ENCODE measurements at places on chromosomes 11 and 22.
A peak's percentile ranks its signal among the peaks of the same experiment; 100 is the strongest.

DNA sequence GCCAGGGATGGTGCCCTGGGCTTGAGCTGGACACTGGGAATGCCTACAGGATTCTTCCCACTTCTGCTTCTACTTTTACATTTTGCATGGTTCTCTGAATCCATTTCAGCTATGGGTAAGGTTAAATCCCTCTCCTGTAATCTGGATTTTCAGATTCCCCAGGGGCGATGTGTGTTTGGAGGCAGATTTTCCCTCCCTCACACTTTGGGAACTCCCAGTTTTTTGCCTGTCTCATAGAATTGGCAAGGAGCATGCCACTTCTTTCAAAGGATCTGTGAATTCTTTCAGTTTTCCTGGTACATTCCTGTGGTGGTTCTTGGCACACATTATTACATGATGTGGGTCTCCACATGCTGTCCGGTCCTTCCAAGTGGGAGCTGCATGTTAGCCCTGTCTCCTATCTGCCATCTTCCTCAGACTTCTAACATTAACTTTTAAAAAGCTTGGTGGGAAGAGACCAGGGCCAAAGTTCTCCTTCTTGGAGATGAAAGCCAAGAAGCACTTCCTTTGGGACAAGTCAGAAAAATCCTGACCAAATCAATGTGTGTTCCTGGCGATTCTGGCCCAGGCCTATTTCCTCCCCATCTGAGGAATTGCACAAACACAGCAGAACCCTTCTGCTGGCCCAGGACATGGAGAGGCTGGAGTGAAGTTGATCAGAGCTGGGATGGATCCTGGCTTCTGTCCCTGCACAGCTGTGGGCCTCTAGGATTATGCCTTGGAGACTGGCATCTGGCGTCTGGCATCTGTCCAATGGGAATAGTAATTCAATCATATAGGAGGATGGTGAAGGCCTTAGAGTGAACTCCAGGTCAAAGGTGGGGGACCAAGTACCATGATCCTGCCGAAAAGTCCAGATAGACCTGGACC is 5.4 kb upstream of the APOL2 start:
- no peak for DNase-seq

GRCh38 chr11:64862987-64863390 is 15.4 kb downstream of the EHD1 start:
- DNase-seq: no peak

DNA sequence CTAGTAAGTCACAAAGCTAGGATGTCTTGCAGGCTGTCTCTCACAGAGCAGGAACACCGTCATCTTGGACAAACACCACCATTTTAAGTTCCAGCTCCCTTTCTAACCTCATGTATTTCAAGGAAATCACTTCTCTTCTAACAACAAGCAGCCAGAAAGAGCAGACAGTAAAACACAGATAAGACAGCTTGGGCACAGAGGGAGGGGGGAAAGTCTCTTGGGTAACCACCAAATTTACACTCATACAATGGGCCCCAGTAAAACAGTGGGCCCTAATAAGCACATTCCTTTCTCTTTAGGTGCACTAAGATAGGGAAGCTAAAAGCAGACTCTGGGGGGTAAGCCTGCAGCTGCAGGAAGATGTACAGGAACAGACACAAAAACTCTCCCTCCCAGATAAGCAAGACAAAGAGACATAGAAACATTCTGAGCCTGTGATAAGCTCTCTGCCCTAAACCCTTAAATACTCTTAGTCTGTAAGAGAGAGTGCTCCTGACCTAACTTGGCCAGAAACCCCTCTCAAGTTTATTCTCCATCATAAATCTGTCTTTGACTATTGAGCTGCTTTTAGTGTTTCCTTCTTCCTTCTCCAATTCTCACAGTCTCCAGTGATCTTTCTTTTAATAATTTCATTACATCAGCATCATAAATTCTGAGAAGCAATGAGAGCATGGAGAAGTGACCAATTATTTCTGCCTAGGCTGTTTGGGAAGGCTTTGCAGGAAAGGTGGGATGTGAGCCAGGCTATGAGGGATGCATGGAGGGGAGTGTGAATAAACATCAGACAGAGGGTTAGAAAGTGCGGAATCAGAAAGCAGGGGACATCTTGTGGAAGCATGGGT is 7.4 kb downstream of the OR10D3 start:
- DNase-seq: no peak

- DNase-seq: no peak
Observed at GRCh38 chr22:19871023-19871844, 16.6 kb upstream of the GNB1L start.

DNA sequence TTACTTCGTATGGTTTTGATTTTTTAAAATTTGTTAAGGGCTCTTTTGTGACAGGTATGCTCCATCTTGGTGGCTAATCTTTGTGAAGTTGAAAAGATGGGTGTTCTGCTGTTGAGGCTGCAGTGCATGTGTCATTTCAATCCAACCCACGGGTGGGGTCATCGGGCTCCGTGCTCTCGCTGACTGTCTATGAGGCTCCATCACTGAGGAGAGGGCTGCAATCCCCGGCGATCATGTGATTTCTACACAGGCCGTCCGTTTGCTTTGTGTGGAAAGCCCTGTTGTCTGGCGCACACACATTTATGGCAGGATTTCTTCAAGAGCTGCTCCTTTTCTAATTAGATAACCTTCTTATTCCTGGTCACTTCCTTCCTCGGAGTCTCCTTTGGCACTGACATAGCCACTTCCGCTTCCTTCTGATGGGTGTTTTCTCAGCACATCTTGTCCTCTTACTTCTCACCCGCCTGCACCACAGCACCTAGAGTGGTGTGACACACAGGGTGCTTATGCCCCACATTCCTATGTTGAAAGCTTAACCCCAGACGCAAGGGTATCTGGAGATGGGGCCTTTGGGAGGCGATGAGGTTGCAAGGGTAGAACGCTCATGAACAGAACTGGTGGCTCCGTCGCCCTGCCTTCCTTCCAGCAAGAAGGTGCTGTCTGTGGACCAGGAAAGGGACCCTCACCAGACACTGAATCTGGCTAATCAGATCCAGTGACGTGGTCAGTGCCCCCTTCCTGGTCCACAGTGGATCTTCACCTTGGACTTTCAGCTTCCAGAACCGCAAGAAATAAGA is 9.4 kb downstream of the MOB2 start:
- no peak for DNase-seq

DNA sequence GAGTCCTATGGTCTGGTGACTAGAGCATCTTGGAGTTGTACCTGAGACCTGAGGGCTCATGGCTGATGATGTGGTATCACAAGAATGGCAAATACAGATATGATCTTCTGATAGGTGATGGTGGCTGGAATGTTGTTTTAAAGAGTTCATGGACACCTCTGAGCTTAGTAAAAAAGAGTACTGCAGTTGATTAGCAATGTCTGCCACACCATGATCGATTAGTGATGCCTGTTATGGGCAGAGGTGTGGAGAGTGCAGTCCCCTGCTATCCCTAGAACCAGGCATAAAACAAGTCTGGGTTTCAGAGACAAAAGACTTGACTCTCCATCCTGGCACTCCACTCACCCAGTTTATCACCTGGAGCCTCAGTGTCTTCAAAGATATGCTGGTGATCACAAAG is 1.4 kb upstream of the BATF2 start:
- DNase-seq: no peak

DNA sequence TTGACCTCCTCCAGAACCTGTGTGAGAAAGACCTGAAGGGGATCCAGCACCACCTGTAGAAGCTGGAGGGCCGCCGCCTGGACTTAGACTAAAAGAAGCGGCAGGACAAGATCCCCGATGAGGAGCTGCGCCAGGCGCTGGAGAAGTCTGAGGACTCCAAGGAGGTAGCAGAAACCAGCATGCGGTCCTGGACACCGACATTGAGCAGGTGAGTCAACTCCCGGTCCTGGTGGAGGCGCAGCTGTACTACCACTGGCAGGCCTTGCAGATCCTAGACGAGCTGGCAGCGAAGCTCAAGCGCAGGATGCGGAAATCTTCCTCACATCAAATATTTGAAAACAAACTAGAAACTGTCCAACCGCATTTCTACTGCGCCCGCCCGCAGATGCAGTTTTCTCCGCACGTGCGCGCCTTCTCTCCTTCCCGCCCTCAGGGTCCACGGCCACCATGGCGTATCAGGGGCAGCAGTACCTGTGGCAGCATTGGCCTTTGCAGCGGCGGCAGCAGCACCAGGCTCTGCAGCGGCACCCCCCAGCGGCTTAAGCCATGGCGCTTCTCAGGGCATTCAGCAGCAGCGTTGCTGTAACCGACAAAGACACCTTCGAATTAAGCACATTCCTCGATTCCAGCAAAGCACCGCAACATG is 10.2 kb downstream of the CLDN25 start:
- DNase-seq: no peak

GRCh38 chr11:92268546-92268945 is 43.9 kb downstream of the FAT3 start:
- DNase-seq: no peak

GRCh38 chr11:129803533-129803932 is 12.1 kb upstream of the TMEM45B start:
- no peak for DNase-seq

- no peak for DNase-seq
Observed at GRCh38 chr11:128501632-128502549, 85.5 kb downstream of the ETS1 start.

- DNase-seq: no peak
Observed at GRCh38 chr11:1765871-1766718, 2.4 kb upstream of the CTSD start.

GRCh38 chr22:19799322-19800190 is 39.0 kb downstream of the TBX1 start:
- no peak for DNase-seq

DNA sequence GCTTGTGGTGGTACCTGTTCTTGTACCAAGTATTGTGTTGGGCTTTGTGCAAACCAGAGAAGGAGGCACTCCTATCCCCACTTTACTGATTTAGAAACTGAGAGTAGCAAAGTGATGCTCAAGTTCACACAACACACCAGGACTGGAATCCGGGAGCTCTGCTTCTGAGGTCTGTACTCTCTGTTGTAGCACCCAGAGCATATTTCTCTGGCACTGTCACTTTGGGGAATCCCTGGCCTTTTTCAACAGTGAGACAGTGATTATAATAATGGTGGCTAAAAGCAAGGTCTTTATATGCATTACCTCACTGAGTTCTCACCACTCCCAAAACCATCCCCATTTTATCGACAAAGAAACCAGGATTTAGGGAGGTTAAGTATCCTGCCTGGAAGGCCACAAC is 362.4 kb downstream of the TENM4 start:
- DNase-seq: no peak

- DNase-seq: peak; percentile 17
Observed at GRCh38 chr11:123302751-123303195, 107.7 kb upstream of the CLMP start.

DNA sequence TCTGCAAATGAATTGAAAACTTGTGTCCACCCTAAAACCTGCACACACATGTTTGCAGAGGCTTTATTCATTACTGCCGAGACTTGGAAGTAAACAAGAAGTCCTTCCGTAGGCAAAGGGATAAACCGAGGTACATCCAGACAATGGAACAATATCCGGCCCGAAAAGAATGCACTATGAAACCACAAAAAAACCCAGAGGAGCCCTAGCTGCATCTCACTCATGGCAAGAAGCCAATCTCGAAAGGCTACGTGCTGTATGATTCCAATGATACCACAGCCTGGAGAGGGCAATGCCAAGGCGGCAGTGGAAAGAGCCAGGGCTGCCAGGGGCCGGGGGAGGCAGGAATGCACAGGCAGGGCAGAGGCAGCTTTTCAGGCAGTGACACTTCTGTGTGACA is 3.2 kb upstream of the MRPL23 start:
- no peak for DNase-seq

DNA sequence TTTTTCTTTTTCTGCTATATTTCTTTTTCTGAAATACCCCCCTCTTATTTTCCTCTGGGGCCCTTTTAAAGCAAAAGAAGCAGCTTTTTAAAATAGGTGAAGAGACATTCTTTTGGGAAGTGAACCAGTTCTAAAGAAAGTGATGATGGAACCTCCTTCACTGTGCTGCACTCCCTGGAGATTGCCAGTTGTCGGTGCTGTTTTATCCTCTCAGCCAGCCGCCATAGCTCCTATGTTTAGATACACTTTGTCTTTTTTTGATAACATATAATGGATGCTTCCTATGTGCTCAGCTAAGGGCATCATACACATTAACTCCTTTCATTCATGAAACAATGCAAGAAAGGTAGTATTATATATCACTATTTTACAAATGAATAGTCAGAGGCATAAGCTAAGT is 14.0 kb downstream of the CFAP300 start:
- DNase-seq: no peak

DNA sequence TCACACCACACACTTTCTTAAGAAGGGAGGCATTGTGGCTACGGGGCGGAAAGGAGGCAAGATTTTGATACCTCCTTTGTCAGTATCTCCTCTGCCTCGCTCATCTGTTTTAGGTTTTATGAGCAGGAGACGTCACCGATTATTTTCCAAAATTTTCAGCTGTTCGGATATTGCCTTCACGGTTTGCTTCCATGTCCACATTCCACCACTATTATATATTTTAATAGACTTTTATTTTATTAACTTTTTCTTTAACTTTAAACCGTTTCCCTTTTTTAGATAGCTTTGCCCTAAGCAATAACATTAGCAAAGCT is 33.7 kb upstream of the CREB3L1 start:
- DNase-seq: no peak

- DNase-seq: no peak
Observed at GRCh38 chr22:48366591-48366990, 1461.1 kb downstream of the BRD1 start.

DNA sequence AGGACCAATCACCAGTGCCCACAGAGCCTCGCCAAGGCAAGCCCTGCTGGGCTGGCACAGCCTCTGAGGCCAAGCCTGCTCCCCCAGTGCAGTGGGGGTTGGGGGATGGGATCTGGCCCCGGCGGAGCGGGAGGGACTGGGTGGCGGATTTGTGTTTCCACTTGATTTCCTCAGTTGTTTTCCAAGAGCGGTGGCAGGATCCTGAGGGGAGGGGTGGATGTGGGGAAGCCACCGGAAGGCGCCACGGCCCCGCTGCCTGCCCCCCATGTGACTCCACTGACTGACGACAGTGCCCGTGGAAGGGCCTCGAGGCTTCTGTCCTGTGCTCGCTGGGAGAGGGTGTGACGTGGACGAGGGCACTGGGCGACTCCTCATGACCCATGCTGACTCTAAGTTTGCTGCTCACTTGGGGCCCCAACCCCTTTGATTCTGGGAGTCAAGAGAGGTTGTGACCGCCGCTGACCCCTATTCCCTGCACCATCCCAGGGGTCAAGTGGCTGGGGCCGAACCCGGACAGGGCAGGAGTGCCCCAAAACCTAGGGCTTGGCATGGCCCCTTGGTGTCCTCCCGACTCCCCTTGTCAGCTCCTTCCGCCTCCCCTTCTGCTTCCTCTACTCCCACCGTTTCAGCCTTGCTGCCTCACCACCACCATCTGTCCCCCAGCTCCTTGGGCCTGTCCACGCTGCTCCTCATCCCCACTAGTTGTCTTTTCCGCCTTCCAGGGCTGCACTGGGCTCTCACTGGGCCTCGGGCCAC is 23.5 kb upstream of the PICK1 start:
- DNase-seq: no peak

- no peak for DNase-seq
Observed at GRCh38 chr11:126384449-126385070, 29.1 kb downstream of the ST3GAL4 start.

- DNase-seq: no peak
Observed at GRCh38 chr11:10492084-10492483, 37.0 kb downstream of the AMPD3 start.

GRCh38 chr11:12777208-12777874 is 103.1 kb downstream of the TEAD1 start:
- no peak for DNase-seq

GRCh38 chr11:110070176-110070575 is 23.0 kb upstream of the ZC3H12C start:
- no peak for DNase-seq

- DNase-seq: peak; percentile 26
Observed at GRCh38 chr11:47514825-47515647, 37.9 kb downstream of the CELF1 start.

GRCh38 chr11:115766561-115766960 is 262.3 kb upstream of the CADM1 start:
- no peak for DNase-seq
